ENCODE measurements at places on chromosomes 6 and 20.

DNA sequence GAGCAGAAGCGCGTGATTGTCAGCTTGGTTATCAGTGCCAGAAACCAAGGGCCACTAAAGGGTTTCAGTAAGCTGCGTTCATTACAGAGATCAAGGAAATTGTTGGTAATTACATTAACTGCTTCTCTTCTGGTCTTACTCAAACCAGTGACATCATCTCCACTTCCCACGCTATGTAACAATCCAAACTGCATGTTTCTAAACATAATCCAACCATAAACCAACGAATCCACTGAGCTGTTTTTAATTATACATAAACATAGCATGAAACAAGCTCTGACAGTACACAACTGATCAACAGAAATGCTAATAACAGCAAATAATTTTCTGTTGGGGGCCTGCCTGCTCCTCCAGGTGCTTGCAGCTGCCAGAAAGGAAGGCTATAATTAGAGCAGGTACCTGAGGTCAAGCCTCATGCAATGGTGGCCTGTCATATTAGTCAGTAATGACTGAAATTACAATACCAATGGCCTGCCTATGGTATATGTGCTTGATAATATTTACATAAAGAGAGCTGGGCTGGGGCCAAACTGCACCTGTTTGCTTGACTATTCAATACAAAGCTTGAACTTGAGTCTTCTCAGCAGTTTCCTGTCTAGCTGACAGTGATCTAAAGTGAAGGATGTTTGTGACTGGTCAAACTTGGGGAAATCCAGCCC, 40.1 kb downstream of the ILRUN start:
- peak; percentile 85 for DNase-seq

GRCh38 chr20:48667889-48668413, 159.8 kb downstream of the PREX1 start:
- DNase-seq = no peak

GRCh38 chr20:21808863-21809664, 103.6 kb downstream of the PAX1 start:
- DNase-seq = peak; percentile 63

DNA sequence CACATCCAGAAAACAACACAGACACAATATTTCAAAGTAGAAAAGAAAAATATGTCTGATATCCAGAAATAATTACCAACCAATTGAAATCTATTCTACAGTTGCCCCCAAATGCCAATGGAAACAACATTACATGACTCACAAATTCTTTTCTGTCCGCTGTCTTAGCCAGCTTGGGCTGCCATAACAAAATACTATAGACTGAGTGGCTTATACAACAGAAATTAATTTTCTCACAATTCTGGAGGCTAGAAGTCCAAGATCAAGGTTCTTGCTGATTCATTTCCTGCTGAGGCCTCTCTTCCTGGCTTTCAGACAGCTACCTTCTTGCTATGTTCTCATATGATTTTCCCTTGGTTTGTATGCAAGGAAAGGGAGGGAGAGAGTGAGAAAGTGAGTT, 698.1 kb downstream of the DHX35 start:
- DNase-seq = no peak

DNA sequence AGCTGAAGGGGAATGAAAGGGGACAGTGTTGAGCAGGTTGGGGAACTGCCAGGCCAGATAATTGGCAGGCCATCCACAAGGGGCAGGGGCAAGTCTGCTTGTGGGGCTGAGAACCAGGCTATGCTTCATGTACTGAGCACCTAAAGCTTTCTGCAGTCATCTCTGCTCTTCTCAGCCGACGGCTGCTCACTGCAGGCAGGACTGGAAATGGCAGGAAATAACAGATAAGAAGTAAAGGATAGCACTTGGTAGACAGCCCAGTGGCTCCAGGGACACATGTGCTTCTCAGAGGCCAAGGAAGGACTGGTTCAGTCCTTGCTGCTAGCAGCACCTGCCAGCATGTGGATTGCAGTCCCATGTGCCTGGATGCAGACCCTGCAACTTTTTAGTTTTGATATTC, 89.8 kb downstream of the CD164 start:
- peak; percentile 74 for DNase-seq

DNA sequence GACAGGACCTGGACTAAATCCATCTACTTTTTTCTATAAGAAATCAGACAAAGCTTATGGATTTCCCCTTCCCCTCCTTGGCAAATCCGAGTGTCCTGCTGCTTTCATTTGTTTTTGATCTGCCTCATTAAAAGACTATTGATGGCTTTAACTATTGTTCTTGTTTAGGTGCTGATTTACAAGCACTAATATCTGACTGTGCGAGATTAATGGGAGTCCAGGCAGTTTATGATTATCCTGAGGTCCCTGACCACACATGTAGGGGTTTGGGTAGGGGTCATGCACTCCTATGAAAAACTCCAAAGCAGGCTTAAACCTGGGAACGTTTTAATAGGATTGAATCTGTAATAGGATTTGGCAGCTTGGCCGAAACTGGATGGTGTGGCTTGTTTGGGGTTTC, 317.5 kb upstream of the POU3F2 start:
- DNase-seq = no peak

GRCh38 chr6:128663238-128663637, 142.8 kb upstream of the PTPRK start:
- no peak for DNase-seq

DNA sequence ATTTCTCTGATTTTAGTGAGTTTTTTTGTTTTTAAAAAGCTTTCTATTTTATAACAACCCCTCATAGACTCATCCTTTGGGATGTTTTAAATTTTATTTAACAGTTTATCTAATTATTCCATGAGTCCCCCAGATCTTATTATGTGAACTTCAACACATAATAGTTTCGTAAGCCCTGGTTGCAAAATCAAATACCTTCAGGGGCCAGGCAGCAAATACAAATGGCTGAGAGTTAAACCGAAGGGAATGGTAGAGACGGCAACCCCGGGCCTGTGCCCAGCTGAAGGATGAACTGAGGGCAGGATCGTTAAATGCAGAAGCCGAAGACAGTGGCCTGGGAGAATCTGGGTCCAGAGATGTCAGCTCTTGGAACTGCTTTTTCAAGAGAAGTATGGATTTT, 88.4 kb downstream of the RTN4IP1 start:
- DNase-seq = no peak

DNA sequence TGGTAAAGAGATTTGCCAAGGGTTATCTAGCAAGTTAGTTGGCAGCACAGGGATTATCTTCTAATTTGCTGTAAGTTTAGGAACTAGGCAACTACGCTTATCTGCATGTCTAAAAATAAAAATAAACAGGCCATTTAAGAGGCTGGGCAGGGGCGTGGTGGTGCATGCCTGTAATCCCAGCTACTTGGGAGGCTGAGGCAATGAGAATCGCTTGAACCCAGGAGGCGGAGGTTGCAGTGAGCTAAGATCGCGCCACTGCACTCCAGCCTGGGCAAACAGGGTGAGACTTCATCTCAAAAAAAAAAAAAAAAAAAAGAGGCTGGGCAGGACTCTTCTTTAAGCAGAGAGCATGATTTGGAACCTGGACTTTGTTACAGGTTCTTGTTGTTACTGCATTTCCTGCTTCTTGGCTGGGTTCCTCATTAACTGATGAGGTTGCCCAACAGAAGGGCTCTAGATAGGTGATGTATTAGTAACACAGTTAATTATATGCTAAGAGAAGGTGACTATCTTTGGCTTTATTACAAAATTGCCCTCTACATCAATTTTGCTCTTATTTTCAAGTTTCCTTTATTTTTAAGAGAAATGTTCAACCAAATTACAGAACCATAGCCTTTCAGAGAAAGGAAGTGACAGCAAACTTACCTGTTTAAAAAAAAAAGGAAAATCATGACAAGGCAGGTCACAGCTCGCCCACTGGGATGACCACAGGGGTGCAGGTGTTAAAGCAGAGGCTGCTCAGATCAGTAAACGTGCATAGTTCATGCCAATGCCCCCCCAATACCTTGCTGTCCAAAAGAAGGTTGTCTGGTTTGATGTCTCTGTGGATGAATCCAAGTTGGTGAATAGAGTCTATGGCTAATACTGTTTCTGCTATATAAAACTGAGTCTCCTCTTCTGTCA, 32.5 kb downstream of the STK38 start:
- DNase-seq = no peak

GRCh38 chr6:35668744-35669450, 19.8 kb downstream of the FKBP5 start:
- no peak for DNase-seq

- DNase-seq = no peak
Observed at GRCh38 chr6:20377623-20378265, 23.9 kb upstream of the E2F3 start.

DNA sequence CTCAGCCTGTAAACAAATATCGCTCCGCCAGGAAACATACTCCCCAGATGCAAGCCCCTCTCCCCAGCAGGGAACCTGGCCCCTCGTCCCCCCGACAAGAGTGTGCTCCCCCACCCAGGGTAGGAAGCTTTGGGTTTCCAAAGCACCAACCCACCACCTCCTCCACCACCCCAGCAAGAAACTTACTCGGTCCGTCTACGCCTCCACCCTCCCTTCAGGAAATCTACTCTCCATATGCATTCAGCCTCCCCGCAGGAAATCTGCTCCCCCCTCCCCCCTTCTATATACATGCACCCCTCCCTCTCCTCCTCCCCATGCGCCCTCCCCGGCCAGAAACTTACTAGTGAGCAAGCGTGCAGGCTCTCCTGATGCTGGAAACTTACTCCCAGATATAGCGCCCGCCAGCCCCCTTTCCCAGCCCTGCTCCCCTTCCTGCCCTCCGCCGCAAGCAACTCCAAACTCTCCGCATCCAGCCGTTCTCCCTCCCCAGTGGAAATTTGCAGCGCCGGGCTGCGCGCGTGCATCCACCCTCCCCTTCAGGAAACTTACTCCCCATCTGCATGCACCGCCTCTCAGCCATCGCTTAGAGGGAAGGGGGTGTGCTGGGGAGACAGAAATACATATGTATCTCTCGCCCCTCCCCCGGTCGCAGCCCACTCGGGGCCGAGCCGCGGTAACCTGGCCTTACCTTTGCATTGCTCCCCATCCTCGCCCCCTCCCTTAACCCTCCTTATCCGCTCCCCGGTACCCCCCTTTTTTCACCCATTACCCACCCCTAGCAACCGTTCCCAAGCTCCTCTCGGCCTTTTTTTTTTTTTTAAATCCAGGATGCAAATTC, at the start of gene TRERF1:
Gene TRERF1 (minus strand): TSS at position 594 of the 838 bp plus-strand sequence. CDS start 182,336 bp downstream, outside the sequence.
- peak; percentile 73 for DNase-seq

- DNase-seq = no peak
Observed at GRCh38 chr20:11329271-11329670, 588.4 kb upstream of the BTBD3 start.

DNA sequence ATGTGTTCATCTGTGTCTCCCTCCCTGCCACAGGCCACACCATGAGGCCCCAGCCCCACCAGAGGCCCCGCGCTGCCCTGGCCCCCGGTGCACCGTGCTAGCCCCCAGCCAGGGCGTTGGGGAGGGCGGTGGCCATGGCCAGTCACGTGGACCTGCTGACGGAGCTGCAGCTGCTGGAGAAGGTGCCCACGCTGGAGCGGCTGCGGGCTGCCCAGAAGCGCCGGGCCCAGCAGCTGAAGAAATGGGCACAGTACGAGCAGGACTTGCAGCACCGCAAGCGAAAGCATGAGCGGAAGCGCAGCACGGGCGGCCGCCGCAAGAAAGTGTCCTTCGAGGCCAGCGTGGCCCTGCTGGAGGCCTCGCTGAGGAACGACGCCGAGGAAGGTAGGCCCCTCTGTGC, 30.3 kb downstream of the PPP1R16B start:
- DNase-seq = no peak

GRCh38 chr20:36092398-36093024, 62.0 kb upstream of the EPB41L1 start:
- peak; percentile 24 for DNase-seq

GRCh38 chr6:25312703-25313102, 33.5 kb downstream of the CARMIL1 start:
- peak; percentile 57 for DNase-seq

GRCh38 chr6:30006170-30007131, 54.6 kb upstream of the POLR1H start:
- DNase-seq = no peak

GRCh38 chr6:402901-403658, 11.5 kb downstream of the IRF4 start:
- no peak for DNase-seq

GRCh38 chr6:132413499-132413802, 12.2 kb upstream of the MOXD1 start:
- no peak for DNase-seq

DNA sequence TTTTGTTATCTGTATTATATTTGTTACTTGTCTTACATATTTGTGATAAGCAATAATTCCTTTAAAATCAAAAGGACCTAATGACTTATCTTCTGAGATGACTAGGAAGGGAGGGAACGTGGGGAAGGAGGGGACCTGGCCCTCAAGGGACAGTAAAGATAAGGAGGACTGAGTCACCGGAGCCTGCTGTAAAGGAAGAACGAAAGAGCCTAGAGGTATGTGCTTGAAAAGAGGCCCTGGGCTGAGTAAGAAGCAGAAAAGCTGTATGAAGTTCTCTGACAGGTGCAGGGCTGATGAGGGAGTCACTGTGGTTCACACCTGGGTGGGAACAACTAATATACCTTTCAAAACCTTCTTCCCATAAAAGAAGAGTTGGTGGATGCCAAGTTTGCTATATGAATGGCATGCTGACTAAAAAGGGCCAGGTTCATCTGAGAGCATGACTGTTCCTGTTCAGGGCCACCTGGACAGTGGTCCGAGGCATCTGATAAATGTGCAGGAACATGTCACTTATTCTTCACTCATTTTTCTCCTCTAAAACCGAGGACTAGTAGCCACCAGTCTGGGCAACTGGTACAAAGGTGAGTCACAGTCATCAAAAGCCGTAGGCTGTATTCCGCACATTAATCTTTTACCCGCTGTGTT, 111.3 kb downstream of the TNFAIP3 start:
- DNase-seq = peak; percentile 30
